Fibroblast of skin of abdomen (primary cell): ENCODE measurements at places on chromosomes 5 and 9.

DNA sequence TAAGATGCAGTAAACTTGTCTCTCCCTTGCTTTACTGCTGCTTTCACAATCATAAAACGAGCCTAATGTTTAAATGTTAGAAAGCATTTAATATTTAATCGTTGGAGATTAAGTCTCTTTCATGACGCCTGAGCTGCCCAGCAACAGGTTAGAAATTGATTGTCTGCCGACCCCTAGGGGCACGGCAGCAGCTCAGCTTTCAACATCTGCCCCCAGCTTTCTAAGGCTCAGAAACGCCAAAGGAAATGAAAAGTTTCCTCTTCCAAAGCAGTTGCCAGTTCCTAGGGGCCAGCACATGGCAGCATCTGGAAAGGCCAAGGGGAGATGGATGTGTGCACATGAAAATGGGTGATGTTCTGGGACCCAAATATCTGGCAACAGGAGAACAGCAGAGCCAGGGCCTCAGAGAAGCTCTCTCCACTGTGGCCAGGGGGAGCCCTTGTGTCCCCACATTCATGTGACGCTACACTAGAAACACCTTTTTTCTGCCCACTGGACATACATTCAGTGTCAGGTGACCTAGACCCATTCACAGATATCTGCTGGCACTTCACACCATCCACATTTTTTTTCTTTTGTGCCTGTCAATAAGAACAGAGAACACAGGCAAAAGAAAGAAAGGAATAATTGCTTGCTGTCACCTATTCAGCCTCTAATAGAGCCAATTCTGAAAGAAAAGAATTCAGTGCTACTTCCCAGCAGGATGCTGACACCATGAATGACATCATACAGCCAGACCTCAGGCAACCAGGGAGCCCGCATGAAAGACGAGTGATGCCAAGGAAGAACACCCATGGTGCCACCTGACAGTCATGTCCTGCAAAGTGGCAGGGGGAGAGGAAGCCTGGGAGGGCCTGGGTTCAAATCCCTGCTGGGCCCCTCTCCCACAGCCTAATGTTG is 205.0 kb upstream of the TAS2R1 start:
- DNase-seq, result no peak

DNA sequence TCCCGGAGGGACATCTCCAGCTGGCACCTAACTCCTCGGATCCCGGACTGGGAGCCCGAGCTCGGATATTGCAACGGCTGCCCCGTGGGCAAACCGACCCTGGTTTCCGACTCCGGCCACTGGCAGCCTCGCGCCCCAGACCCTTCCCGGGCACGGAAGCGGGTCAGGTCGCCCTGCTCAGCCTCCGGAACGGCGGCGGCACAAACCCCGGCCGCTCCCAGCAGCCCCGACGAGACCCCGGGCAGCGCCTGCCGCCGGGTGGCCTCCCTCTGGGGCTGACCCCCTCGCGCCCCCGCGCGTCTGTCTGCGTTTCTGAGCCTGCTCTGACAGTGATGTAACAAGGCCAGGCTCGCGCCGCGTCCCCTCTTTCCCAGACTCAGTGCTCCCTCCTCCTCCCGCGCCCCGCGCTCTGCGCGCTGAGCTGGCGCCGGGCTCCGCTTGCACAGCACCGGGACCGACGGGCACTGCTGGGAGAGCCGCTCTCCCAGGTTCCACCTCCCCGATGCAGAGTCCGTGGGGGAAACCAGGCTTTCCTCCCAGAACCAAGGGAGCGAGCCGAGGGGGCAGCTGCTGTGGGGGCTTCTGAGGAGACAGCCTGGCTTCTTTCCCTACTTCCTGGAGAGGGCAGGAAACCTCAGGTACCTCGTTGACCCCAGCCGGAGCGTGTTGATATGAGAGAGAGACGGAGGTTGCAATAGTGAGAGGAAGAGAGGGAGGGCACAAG is at the start of gene TMEM215:
Gene TMEM215, plus strand, starts transcription at position 373 of the 724 bp plus-strand sequence. CDS start 644 bp downstream, outside the sequence.
- no peak for DNase-seq

DNA sequence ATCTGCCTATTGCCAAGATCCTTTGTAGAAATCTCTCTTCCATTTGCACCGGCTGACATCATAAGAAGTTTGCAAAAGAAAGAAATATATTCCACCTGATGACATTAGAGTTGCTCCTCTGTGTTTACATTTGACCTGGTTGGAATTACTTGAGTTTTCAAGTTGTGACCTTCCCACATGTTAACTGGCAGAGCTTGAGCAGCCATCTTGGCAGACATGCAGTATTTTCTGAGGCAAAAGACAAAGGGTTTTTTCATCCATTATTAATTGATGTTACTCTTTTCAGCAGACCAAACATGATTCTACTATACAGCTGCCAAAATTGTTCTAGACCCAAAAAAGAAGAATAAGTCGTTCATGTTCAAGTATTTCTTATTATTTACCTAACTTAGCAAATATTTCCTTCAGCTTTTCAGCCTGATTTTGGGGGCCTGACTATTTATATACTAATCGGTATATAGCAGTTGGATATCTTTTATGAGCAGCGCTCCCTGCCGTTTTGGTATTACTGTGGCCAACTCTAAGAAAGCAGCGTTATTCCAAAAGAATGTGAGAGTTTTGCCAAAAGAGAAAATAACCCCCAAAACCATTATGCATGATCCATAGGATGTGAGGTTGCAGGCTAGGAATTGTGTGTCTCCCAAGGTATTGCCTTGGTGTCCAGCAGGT is 212.9 kb downstream of the PBX3 start:
- DNase-seq, result no peak

DNA sequence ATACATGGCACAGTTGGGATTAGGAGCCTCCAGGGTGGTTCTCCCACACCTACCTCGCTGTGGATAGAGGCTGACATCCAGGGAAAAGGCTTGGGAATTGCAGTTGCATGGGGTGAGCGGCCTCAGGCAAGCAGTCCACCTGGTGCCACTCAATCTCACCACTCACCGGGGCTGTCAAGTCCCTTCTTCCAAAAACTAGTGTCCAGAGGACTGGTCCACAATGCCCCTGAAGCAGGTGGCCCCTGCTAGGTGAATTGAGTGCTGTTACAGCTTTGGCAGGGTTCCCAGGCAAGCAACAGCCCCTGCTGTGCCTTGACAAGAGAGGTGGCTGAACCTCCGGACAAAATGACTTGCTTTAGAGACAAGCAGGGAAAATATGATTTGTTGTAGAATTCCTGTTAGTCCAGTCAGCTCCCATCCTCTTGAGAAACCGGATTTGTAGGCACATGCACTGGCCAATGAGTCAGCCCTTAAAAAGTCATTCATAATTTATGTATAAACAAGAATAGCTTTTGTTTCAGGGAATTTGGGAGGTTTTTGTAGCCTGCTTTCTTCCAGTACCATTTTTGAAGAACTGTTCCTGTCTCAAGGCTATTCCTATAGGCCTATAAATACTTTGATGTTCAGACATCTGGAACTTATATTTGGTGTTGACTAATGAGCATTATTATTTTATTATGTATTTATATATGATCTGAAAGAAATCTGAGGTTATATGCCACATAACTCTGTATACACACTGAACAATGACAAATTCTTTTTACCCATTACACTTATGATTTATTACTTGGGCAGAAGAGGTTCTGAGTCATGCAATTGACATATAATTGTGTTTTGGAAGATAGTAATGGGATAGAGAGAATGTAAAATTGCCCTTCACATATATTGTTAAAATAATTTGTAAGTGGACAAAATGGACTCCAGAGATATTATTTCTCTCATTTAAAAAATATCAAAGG is 411.1 kb downstream of the ACTL7B start:
- DNase-seq, result peak; percentile 97

DNA sequence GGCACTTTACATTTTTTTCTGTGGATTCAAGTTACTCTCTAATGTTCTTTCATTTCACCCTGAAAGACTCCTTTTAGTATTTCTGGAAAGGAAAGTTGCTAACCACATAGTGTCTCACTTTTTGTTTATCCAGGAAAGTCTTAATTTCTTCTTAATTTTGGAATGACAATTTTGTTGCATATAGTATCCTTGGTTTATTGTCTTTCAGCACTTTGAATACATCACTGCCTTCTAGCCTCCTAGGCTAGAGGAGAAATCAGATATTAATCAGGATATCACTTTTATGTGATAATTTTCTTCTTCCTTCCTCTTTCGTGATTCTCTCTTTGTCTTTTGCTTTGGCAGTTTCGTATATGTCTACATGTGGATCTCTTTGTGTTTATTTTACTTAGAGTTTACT is 11.4 kb downstream of the ADGRV1 start:
- no peak for DNase-seq

DNA sequence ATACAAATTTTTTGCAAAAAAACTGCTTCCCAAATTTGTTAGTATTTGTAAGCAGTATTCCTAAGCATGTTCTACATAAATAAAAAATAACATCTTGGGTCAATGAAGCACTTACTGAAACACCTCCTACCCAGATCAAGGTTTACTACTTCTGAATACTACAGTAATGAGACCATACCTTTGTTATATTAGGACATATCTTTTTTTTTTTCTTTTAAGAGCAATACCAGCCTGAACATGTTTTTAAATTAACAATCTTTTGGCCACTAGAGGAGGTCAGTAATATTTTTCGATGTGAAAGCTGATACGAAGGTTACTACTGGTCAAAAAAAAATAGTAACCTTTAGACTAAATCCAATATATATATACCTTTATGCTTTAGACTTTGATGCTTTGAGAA is 72.7 kb downstream of the CERT1 start:
- DNase-seq, result no peak

DNA sequence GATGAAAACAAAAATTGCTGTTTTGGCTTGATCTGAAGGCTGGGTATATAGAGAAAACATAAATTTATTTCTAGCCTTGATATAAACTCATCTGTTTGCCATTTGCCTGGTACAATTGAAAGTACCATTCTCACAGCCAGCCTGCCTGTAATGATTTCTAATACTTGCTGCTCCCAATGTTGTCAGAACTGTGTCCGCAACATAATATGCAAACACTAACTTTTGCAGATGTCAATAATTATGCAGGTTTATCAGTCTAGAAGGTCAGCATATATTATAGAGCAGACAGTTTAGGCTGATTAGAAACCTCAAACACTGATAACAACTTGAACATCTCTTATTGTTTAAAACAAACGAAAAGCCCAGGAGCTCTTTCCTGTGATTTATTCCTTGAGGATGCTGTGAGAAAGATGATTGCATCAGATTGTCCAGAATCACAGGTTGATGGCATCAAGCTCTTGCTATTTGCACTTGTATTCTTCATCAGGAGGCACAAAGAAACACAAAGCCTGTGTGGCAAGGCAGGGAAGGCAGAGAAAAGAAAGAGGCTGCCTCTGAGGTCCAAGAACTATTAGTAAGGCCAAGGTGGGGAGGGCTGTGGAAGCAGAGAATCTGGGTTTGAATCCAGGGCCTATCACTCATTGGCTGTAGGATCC is 21.4 kb upstream of the HMHB1 start:
- peak; percentile 38 for DNase-seq

DNA sequence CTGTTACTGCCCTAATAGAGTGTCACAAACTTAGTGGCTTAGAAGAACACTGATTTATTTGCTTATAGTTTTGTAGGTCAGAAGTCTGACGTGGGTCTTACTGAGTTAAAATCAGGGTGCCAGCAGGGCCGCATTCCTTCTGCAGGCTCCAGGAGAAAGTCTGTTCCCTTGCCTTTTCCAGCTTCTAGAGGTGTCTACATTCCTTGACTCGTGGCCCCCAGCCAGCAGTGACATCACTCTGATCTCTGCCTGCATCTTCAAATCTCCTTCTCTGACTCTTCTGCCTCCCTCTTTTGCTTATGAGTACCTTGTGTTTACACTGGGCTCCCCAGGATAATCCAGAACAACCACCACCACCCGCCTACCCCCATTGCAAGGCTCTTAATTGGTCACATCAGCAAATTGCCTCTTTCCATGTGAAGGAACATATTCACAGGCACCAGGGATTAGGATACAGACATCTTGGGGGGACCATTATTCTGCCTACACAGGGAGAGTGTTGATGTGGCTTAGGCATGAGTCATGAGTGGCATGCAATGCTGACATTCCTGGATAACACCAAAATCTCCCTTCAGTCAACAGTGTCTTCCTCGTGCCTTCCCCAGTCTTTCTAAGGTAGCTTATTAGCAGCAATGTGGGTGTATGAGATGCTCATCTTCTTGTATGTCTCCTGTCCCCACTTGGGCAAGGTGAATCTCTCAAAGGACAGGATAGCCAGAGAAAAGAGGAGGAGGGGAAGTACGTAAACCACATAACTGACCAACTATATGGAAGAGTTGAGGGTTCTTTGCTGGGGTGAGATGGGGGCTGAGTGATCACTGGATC is 24.4 kb downstream of the CYFIP2 start:
- DNase-seq, result peak; percentile 87

GRCh38 chr9:87324613-87325194 is 173.0 kb upstream of the DAPK1 start:
- peak; percentile 72 for DNase-seq

DNA sequence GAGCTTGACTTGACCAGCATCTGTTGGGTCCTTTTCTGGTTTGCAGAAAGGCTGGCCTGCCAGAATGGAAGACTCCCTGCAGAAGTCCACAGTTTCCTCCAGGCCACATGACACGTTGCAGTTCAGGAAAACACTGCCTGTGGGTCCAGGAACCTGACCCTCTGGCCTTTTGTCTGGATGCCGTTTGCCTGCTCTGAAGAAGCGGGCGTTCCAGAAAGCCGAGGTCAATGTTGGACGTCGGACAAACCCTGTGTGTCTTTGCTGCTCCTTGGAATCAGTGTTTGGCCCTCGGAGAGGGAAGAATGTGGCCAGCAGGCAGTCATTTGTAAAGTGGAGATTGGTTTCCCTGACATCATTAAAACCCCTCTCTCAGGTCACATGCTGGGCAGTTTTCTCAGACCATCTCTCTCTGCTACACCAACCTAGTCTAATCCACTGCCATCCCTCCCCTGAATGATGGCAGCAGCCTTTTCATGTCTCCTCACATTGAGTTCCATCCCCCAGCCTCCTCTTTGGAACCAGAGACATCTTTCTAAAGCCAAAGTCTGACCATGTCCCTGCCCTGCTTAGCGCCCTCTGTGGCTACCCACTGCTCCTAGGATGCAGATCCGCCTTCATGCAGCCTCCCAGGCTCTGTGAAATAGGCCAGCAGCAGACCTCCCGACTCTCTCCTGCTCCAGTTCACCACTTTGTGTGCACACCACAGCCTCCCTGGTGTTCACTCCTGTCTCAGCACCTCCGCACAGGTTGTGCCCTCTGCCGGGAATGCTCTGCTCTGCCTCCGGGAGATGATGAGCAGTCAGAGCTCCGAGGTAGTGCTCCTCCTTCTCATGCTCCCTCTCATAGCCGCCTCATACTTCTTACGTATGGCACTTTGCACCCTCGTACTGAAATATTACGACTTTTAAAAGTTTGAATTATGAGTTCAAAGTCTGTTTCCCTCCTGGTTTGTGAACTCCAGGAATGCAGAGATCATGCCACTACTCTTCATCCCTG is 75.6 kb downstream of the RALGPS1 start:
- DNase-seq, result no peak

- no peak for DNase-seq
These were observed 316.5 kb downstream of the ICE1 start for GRCh38 chr5:5738797-5739489.
